ENCODE measurements at places on chromosomes 5 and 9.

- no peak for DNase-seq
Observed at GRCh38 chr5:14778792-14779070, 92.8 kb downstream of the ANKH start.

- DNase-seq = peak; percentile 85
Observed at GRCh38 chr9:121286973-121287741, 19.2 kb downstream of the GSN start.

GRCh38 chr5:20113031-20113715 is 125.2 kb upstream of the CDH18 start:
- no peak for DNase-seq

GRCh38 chr5:7662289-7662688 is 188.6 kb downstream of the CFAP90 start:
- no peak for DNase-seq

DNA sequence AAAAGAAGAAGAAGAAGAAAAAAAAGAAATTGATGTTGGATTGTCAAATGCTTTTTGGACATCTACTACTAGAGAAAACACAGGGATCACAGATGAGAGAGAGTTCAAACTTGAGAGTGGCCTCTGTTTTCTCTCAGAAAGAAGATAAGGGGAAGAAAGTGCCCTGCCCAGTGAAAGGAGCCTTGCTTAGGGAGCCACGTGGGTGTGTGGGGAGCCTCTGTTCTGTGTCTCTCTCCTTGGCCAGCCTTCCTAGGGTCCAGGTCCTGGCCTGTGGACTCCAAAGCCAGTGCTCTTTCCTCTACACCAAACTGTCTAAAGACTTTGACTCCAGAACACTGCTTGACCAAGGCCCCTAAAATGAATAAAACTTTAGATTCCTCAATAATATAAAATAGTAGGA is 22.0 kb upstream of the COL15A1 start:
- no peak for DNase-seq

GRCh38 chr5:73747696-73748380 is 121.8 kb downstream of the ARHGEF28 start:
- DNase-seq = no peak

DNA sequence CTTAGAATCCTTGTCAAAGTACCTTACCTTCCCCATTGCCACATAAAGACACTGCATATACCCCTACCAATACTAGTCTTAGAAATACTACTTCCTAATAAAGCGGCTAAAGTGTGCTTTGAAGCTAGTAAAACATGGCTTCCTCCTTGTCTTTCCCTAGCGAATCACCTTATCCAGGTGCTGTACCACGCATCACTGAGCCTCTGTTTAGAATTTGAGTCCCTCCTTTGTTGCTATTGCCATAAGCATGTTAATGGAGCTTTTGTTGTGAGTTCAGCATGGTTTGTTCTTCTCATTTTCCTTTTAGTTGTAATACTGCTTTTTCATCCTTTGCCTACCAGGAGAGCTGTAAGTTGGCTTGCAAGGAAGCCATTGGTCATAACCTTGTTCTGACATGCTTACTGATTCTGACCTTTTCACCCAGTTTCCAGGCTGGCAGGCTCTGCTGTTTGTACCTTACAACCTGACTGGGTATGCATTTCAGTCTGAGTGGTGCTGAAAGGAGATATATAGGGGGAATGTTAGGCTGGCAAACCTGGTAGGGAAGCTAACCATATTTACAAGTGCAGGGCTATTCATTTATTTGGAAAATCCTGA is 49.8 kb downstream of the LMNB1 start:
- no peak for DNase-seq

- DNase-seq = no peak
Observed at GRCh38 chr5:160266752-160267345, 37.5 kb downstream of the FABP6 start.

- DNase-seq = no peak
Observed at GRCh38 chr5:62312674-62313073, 6.7 kb downstream of the KIF2A start.

DNA sequence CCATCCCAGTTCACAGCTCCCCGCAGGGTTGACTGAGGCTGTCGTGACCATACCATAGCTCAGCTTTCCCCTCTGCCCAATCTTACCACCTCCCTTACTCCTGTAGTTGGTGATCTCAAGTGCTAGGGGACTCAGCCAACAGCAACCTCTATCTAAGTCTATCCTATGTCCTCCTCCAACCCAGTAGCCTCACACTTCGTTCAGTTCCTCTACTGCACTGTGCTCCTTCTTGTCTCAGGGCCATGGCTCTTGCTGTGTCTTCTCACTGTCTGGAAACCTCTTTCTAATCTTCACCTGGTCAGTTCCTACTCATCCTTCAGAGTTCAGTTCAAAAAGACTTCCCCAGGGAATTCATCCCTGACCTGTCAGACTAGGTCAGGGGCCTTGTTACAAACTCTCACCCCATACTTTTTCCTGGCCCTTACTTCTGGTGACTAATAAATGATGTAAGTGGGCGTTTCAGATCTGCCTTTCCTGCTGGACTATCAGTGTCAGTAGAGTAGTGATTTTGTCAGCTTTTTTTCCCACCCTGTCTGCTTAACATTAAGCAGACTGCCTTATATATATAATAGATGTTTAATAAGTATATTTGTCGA is 53.6 kb upstream of the NR3C1 start:
- DNase-seq = no peak

DNA sequence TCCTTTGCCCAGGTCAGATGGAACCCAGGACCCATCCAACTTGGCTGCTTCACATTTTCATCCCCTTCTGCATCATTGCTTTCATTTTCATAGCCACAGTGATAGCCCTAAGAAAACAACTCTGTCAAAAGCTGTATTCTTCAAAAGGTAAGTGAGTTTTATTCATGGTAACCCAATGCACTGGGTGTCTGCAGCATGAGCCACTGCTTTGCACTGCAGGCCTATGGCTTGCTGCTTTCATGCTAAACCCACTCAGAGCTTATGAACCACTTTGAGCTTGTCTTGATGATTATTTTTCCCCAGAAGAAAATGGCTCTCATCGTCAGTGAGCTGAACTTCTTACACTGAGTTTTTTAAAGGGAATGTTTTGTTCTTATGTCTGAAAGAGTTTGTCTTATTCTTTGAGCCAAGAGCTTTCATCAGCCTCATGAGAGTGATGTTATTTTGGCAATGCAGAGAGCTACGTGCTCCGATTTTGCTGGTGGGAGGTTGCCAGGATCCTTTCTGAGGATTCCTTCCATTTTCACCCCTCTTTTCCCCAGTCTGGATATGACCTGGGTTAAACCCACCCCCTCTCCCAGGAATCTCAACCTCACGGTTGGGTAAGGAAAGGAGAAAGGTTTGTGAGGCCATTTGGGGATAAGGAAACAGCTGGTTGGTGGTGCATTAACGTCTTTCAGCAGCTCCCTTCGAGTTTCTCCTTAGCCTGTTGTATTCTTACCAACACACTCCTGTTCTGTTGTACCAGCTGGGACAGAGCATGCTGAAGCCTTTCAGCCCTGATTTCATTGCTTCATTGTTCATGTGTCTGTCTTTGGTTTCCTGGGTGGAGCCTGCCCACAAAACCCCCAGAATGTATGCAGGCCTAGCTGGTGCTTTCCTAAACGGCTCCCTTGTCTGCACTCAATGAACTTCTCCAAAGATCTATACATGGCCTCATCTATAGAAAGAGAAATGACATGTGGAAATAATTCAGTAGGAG is 47.6 kb downstream of the PDCD1LG2 start:
- peak; percentile 59 for DNase-seq

DNA sequence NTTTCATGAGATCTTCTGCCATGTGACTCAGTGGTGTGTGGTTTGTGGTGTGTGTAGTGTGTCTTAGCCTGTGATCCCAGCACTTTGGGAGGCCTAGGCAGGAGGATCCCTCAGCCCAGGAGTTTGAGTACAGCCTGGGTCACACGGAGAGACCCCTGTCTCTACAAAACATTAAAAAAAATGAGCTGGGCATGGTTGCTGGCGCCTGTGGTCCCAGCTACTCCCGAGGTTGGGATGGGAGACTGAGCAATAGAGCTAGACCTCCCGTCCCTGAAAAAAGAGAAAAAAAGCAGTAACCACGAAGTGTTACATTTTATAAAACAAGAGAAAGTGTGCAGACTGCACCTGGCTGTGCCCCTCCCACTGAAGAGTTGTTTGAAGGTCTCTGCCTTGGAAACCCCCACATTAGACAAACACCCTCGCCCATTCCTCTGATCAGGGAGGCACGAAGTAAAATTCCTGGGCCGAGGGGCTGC is 21.2 kb upstream of the RNU6ATAC start:
- DNase-seq = no peak

DNA sequence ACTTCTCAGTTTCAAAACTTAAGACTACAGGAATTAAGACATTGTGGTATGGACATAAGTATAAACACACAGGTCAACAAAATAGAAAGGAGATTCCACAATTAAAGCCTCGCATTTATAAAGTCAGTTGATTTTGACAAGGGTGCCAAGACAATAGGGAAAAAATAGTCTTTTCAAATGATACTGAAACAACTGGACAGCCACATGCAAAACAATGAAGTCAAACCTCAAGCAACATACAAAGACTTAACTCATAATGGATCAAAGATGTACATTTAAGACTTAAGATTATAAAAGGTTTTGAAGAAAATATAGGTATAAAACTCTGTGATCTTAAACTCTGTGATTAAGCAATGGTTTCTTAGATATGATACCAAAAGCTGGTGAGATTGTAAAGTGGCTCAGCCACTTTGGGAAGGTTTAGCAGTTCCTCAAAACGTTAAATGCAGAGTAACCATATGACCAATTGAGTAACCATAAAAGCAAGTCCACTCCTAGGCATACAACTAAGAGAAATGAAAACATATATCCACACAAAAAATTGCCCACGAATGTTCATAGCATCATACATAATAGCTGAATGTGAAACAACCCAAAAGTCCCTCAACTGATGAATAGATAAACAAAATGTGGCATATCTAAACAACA is 22.0 kb downstream of the HINT1 start:
- DNase-seq = no peak

DNA sequence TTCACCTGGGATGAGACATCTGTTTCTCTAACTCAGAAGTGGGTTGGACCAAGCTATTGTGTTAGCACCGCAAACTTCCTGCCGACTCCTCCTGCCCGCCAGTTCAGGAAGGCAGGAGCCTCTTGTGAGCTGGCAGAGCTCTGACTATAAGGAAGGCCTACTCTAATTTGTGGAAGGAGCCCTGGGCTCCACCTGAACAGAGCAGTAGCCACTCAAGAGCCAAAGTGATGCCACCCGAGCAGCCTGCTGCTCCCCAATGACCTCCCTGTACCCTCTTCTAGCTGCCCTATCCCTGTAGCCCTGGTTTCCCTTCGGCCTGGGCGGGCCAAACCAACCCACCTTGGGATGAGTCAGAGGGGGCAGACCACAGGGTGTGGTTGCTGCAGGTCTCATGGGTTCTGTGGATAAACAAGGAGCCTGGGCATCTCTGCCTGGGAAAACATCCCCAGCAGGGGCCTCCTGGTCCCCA is 81.6 kb downstream of the PSD2 start:
- no peak for DNase-seq

DNA sequence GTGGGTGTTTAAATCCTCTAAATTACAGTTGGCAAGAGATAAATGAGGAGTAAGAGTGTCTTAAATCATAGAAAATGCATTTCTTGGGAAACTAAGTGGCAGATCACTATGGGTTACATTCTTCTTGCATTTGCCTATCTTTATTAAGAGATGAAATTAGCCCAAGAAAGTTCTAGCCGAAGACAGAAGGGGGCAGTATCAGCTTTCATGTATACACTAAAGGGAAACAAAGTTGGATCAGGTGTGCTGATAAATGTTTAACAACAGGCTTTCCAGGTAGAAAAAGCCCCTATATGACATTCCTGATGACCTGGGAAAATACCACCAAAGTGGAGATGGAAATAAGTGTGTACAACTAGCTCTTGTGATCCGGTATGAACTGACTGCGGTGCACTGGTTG is 81.9 kb upstream of the TLR4 start:
- DNase-seq = no peak

- DNase-seq = no peak
Observed at GRCh38 chr5:92979716-92980115, 601.3 kb downstream of the NR2F1-AS1 start.

- no peak for DNase-seq
Observed at GRCh38 chr9:107242073-107243030, 40.7 kb upstream of the RAD23B start.

DNA sequence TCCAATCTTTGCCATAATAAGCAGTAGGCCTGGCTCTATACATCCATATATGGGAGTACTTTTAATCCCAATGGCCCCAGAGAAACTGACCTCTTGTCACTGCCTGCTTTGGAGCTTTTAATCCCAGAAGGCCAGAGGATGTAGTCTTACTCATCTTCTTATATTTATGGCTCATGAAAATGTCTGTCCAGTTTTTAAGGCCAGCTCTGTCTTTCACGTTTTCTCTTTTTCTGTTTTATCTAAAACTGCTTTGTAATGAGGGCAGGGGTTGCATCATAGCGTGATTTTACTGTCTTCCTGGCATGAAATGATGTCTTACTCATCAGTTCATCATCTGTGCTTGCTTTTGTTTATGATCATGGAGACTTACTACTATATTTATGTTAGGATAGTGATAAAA is 1094.9 kb downstream of the MAT2B start:
- no peak for DNase-seq

- DNase-seq = no peak
Observed at GRCh38 chr5:170628028-170628427, 124.2 kb downstream of the KCNIP1 start.

GRCh38 chr5:63563008-63563917 is 399.0 kb downstream of the HTR1A start:
- no peak for DNase-seq

DNA sequence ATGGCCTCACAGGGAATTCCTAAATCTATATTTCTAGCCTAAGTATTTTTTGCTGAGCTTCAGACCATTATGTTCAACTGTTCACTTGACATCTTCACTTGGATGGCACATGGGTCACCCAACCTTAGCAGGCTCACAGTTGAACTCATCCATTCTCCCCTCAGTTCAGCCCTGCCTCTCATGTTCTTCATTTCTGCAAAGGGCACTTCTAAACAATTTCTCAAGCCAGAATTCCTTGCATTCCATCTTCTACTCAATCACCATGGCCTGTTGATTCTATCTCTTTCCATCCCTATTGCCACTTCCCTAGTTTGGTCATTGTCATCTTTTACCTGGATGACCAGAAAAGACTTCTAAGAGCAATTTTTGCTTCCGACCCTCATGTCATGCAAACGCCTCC is 7.3 kb upstream of the RGS3 start:
- no peak for DNase-seq

- DNase-seq = no peak
Observed at GRCh38 chr5:114010362-114010761, 351.5 kb upstream of the KCNN2 start.

DNA sequence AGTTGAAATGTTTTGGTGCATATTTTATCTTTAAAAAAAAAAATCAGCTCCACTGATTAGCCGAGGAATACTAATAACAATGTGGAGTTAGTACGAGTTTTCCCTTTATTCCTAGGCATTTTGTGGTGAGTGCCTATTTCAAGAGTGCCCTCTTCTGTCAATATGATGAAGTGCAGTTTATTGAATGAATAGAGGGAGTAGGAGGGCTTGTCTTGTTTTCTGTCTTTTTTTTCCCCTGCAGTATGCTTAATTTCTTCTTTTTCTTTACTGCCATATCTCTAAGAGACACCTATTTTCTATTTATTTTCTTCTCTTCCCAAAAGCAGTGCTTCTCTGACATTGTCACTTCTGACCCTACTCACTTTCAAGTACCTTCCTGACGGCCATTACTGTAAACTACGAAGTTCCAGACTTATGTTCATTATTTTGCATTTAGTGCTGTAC is 169.6 kb upstream of the PITX1 start:
- DNase-seq = no peak

GRCh38 chr9:135992486-135993408 is 31.6 kb upstream of the UBAC1 start:
- peak; percentile 90 for DNase-seq

Measured in ureter (tissue), 1 donor.